Kidney tubule cell (primary cell): ENCODE measurements at places on chromosomes 6 and 20.

DNA sequence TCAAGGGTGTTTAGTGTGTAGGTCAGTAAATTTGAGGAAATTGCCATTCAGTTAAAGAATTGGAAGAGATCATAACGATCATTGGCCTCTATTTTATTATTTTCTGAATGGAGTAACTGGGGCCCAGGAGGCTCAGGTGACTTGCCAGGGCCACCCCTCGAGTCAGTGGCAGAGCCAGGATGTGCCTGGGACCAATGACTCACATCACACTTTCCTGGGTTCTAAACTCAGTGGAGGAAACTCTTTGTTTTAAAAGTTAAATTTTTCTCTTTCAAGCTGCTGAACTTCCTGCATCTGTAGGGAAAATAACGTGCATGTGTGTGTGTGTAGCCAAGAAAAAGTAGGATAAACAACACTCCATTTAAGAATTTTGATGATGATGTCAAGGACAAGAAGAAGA, 135.5 kb downstream of the MYLK4 start:
- peak; percentile 11 for DNase-seq

DNA sequence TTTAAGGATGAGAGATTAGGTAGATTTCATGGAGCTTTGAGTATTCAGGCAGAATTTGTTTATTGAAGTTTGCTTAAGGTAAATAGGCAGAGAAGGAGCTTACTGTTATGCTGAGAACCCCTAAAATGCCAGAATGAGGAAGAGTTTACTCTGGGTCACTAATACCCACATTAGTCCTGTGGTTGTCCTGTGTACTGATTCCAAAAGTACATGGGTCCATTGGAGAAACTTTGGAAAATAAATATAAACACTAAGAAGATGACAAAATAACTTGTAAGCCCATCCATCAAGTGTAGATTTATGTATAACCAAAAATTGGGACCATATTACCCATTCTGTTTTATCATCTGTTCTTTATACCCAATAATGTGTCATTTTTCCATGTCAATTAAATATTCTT, 31.6 kb downstream of the ENPP1 start:
- DNase-seq, result no peak

GRCh38 chr6:137915790-137916189, 48.7 kb downstream of the TNFAIP3 start:
- DNase-seq, result no peak

DNA sequence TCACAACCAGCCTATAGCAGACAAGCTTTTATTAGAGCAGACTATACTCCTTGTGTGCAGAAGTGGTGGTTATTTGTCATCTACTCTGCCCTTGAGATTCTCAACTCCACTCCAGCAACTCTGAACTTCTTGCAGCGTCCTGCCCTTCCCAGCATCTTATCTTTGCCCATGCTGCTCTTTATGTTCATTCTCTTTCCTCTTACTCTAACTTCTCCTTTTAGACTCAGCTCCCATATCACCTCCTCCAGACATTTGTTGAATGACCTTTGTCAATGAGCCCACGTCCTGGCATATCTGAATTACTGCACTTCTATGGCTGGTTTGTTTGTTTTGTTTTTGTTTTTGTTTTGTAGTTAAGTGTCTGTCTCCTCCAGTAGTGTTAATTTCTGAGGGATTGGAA, 81.2 kb downstream of the KCNQ5 start:
- no peak for DNase-seq

DNA sequence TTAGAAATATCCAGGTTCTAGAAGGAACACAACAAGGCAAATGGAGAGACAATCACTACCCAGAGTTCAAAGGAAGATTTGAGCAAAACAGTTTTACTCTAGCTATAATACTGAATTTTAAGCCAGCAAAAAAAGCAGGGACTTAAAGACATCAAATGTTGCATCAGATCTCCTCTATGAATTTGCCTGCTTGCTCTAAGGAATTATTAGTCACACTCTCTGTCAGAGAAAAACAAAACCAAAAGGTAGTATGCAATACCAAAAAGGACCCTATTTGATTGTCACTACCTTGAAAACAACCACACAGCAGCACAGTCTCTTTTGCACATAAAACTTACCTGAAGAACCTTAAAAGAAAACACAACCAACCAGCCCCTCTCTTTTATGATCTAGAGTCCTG, 46.3 kb downstream of the BTBD9 start:
- DNase-seq, result no peak

GRCh38 chr6:30216096-30216495, 2.9 kb upstream of the TRIM26 start:
- no peak for DNase-seq

DNA sequence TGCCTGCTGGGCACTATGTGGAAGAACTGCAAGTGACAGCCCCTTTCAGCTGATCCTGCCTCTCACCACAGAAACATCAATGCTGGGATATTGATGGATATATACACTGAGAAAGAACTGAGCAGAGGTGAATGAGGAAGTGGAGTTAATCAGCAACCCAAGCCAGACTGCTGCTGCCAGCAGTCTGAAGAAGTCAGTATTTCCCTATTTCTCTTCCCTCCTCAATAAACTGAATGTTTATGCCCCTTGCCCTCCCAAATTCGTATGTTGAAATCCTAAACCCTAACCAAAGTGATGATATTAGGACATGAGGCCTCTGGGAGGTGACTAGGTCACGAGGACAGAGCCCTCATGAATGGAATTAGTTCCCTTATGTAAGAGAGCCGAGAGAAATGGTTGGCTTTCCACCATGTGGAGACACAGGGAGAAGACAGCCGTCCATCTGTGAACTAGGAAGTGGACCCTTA, 76.3 kb downstream of the CDK19 start:
- DNase-seq, result peak; percentile 66

DNA sequence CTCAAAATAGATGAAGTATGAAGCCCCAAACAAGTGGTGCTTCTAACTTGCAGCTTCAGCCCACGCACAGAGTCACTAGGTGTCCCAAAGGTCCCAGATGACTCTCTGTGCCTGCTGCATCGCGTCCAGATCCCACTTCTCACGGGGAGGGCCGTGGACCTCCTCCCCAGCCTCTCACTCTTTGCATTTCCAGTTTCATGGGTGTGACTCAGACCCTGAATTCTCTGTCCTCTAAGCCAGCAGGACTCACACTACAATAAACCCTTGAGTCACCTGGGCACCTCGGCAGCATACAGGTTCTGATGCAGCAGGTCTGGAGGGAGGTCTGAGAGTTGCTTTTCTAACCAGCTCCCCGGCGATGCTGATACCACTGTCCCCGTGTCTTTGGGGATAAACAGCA, 114.0 kb upstream of the RIN2 start:
- DNase-seq, result no peak
